ENCODE measurements at places on chromosomes 4 and X.

- DNase-seq = no peak
Measured at GRCh38 chr4:99657798-99658197, at the start of gene C4orf54. C4orf54 (minus strand) TSS chr4:99657828; CDS start chr4:99654648, 3,180 bp downstream.

DNA sequence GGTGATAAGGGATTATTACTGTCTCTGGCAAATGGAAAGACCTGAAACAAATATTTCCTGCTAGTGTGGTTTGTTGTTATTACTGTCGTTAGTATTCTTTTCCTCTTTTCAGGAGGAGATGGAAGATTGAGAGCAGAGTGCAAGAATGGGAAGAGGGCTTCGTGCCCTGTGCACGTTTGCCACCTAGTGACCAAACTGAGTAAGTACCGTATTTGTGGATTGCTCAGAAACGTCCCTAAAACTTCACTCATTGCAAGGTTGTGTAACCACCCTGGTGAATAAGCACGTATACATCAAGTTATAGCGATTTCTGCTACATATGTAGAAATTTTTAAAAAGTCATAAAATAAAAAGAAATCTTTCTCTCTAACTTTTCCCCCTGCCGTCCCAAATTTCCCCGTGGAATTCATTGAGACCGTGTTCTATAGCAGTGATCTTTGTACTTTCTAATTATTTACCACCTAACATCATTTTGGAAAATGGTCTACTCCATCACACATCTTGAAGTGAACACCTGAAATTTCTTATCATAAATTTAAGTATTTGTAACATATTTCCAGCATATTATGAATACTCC, 24.3 kb downstream of the LINC00632 start:
- no peak for DNase-seq

DNA sequence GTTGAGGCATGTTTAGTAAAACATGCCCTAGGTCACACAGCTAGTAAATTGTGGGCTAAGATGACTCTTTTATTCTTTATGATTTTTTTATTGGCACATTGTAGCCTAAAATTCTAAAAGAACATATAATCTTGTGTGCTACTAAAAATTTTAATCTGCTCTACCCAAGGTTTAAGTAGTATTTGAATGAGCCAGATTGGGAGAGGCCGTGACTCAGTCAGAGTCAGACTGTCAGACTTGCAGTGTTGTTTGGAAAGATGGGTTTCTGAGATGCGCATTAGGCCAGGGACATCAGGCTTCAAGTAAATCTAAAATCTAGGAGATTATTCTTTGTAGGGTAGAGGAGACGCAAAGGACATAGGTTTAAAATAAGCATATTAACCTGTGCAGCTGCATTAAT, 30.7 kb upstream of the TMPRSS11E start:
- DNase-seq = no peak

DNA sequence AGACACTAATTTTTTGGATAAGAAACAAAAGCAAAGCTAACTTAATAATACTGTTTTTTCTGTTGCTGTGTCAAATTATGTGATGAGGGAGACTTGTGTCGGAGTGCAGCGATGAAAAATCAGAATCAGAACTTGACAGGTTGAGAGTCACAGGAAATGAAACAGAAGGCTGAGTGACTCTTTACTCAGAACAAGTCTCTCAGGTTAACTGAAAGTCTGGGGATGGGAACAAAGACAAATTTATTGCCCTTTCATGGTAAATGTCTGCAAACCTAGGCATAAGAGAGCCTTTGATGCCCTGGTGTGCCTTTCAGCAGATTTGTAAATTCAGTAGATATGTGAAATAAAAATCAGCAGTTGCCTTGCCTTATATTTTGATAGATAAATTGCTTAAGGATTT, 96.0 kb downstream of the ADGRL3 start:
- DNase-seq = no peak

DNA sequence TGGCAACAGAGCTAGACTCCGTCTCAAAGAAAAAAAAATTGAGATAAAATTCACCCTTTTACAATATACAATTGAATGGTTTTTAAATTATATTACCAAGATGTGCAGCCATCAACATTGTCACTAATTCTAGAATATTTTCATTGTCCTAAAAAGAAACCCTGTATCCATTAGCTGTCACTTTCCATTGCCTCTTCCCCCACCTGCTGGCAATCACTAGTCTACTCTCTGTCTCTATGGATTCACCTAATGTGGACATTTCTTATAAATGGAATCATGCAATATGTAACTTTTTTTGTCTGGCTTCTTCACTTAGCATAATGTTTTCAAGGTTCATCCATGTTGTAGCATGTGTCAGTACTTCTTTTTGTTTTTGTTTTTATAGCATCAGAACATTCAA, 20.8 kb downstream of the ABHD18 start:
- DNase-seq = no peak

DNA sequence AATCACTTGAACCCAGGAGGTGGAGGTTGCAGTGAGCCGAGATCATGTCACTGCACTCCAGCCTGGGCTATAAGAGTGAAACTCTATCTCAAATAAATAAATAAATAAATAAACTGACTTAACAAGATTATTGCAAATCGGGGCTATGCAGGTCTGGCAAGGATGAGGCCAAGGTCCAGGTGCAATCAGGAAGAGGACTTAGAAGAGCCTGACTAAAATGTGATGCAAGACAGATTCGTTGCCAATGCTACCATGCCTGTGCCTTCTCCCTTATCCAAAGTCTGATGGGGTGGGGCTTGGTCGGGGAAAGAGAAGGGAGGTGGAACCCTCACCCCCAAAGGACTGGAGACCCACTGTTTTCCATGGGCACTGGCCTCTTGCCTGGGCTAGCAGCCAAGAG, 14.7 kb downstream of the ZCCHC13 start:
- no peak for DNase-seq

DNA sequence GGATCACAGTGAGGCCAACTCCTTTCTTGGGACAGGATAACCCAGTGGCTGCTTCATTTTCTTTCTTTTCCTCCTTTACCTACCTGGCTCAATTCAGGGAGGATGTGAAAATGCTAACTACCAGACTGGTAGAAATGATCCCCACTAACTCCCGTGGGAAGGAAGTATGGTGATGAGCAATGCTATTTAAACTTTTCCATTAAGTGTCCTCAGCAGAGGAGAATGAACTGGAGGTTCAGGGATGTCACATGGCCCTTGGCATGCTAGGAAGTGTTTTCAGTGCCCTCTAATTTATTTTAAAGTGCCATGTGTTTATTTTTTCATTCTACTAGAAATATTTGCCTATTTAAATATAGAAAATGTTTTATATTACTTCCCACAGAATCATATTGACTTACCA, 363.9 kb downstream of the PPP3CA start:
- no peak for DNase-seq

GRCh38 chr4:52377563-52377962, 281.5 kb downstream of the USP46 start:
- no peak for DNase-seq

DNA sequence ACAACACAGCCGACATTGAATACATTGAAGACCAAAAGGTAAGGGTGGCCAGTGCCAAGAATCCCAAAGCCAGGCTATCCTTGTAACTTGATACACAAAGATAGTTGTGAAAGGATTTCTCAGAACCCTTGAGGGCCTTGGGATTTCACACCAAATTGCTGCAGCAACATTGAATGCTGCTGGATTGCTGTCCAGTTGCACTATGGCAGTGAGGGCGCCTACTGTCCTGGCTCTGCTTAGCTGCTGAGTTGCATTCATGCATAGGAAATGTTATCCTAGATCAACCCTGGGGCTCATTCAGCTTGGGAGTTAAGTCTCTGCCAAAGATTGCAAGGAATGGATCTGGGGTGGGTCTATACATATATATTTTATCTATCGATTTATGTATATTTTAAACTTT, 38.7 kb downstream of the LONRF3 start:
- DNase-seq = no peak

GRCh38 chrX:33589316-33589715, 378.0 kb upstream of the DMD start:
- no peak for DNase-seq

DNA sequence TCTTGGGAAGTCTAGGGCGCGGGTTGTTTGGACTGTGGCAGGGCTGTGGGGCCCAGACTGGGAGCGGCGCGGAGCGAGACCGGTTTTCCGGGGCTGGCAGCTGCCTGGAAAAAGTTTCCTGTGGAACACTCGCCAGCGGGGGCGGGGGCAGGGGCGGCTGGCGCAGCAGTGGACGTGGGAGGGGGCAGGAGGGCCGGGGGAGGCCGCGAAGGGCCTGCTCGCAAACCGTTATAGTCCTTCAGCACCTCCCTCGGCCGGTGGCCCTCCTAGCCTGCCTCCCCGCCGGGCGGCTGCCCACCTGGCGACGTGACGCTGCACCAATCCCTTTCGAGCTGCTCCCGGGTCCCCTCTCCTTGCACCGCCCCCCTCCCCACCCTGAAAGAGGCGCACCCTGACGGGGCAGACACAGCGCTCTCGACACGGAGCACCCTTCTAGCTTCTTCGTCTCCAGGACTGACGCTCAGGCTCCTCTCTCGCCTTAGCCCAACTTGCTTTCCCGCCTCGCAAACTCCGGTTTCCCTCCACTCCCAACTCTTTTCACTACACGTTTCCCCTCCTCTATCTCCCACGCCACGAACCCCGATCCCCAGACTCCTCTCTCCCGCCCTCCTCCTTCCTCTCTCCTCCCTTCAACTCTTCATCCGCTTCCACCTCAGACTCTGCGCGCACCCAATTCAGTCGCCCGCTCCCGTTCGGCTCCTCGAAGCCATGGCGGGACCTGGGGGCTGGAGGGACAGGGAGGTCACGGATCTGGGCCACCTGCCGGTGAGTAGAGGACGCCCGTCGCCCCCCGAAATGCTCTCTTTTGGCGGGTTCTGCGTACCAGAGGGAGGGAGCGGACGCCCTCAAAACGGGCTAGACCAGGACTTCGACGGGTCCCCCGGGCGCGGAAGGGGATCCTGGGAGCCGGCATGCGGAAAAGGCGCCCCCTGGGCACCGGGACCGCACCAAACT, at the start of gene NRK:
TSS of gene NRK (plus strand) at position 402 of the 954 bp plus-strand sequence. CDS start at position 709, 307 bp downstream.
- DNase-seq = no peak

- no peak for DNase-seq
Measured at GRCh38 chr4:138414202-138414601, 172.1 kb upstream of the SLC7A11 start.
